ENCODE measurements at places on chromosomes 5 and 9.
A peak's percentile ranks its signal among the peaks of the same experiment; 100 is the strongest.

DNA sequence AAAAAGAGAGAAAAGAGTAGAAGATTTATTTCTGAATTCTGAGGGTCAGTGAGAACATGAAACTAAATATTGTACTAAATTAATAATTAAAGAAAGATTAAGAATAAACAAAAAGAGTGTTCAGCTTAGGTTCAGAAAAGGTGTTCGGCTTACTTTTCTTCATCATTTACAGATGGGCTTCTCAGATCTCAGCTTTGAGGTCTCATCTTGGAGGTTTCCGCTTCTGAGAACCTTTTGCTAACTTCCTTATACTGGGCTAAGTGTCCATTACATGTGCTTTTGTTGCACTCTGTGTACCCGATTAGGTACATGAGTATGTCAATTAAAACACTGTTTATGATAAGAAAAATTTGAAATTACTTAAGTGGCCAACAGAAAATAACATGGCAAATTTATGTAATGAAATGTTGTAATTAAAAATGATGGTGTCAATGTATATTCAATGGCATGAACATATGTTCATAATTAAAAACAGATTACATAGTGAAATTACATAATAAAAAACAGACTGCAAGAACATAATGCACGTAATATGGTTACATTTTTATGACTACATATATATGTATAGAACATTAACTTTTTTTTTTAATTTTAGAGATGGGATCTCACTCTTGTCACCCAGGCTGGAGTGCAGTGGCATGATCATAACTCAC is 17.3 kb upstream of the ITGA1 start:
- no peak for DNase-seq

GRCh38 chr9:34362614-34363214 is 14.0 kb downstream of the MYORG start:
- DNase-seq, result no peak

DNA sequence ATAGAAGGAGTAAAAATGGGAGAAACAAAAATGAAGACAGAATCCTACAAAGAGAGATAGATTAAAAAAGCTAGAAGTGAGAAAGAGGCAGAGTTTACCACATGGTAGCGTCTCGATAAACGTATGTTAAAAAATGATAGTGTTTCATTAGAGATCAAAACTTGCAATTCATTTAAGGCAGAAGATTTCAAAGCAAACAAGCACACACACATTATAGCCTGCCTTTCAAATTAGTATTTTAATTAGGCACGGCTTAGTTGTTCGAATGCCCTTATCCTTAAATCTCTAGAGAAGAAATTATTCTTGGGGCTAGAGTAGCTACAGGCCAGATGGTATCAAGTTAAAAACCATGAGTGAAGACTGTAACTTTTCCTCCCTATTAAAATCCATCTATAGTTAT is 6.0 kb downstream of the STOM start:
- DNase-seq, result no peak

GRCh38 chr9:21381448-21382339 is 3.5 kb downstream of the IFNA2 start:
- no peak for DNase-seq

DNA sequence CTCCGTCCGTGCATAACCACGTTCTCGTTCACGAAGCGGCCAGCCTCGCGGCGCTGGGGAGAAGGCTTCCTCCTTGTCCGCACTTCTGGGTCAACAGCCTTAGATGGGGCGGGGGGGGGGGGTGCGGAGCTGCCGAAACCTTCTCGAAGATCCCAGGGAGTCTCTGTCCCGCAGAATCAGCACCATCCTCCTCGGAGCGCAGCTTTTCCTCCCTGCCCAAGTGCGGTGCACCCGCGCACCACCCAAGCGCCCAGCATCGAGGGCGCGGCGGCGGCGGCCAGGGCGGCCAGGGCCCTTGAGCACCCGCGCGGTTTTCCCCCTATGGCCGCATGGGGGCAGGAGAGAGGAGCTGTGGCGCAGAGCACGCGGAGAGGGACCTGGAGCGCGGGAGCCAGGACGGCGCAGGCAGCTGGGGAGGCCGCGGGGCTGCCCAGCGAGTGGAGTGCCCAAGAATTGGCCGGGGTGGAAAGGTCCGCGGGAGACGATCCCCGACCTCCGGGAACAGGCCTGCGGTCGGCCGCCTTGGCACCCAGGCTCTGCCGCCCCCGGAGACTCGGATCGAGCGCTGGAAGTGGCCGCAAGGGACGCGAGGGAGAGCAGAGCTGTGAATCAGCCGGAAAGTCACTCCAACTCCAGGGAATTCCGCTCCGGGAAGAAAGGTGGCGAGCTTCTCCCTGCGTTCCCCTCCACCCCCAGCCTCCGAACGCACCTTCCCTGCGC is 43.1 kb downstream of the TMEM174 start:
- peak; percentile 70 for DNase-seq

GRCh38 chr5:4717446-4717845 is 422.7 kb upstream of the ADAMTS16 start:
- no peak for DNase-seq

DNA sequence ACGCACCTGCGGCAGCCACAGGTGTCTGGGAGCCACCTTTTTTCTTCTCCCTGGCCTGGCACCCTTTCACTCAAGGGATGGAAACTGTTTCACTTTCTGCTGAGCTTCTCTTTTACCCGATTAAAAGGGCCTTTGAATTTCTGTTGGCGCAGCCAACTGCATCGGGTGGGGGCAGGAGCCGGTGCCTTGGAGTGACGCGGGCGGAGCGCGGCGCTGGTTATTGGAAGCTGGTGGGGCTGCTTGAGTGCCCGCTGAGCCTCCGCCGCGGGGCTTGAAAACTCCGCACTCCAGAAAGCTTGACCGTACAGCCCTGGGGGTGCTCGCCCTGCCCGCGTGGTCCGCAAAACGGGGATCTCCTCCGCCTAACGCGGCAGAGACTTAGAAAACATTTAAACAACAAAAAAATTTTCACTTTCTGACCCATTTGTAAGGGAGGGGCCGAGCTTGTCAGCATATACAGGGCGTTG is 52.0 kb upstream of the TJP2 start:
- DNase-seq, result peak; percentile 51

DNA sequence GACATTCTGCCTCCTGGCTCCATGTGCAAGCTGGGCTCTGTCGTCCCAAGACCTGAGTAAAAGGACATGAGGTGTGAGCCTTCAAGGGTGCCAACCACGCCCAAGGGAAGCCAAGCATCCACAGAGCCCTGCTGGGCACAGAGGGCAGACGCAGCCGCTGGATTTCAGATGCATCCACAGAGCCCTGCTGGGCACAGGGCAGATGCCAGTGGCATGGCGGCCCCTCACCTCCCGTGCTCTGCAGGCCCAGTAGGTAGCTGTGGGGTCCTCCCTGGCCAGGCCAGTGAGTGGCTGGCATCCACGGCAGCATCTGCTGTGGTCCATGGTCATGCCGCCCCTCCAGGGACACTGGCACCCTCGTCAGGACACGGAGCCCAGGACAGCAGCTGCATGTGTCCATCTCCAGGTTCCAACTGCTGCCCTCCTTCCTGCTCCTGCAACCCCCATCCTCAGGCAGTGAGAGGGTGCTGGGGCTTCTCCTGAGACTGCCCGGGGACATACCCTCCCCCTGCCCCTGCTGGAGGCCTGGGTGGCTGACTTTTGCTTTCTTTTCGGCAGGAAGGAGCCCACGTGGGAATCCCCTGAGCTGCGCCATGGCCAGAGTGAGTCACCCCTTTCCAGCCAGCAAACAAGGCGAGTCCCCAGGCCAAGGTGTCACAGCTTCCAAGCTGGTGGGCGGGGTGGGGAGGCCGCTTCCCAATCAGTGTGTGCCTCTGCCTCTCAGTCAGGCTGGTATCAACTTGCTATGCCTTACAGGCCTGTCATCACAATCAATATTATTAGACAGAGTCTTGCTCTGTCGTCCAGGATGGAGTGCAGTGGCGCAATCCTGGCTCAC is 4.0 kb upstream of the TRAF2 start:
- peak; percentile 67 for DNase-seq

Data from astrocyte (in vitro differentiated cells and primary cell).